ENCODE measurements at places on chromosomes 2 and 18.

GRCh38 chr2:215749092-215749957 lies 264.0 kb downstream of the MREG start:
- DNase-seq: no peak

DNA sequence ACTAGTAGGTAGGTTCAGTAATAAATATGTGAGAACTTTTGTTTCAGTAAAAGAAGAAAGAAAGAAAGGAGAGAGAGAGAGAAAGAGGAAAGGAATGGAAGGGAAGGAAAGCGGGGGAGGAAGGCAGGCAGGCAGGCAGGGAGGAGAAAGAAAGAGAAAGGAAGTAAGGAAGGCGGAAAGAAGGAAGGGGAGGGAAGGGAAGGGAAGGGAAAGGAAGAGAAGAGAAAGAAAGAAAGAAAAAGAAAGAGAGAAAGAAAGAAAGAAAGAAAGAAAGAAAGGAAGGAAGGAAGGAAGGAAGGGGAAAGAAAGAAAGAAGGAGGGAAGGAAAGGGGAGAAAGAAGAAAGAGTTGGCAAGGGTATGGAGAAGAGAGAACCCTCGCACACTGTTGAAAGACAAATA lies 67.6 kb downstream of the CD226 start:
- DNase-seq: no peak

DNA sequence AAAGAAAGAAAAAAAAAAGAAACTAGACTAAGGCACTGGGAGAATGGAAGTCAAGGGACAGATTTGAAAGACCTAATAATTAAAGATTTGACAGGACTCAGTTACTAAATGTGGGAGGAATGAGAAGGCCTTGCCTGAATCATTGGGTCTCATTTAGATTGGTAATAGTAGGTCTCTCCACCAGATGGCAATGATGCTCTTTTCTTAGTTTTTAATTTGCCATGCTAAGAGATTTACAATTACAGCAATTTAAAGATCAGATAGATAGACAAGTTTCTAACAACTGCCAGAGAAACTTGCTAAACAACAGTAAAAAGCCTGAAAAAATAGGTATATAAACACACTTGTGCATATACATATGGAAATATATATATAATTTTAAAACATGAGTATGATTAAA lies 153.0 kb downstream of the TMEM247 start:
- DNase-seq: peak; percentile 30

DNA sequence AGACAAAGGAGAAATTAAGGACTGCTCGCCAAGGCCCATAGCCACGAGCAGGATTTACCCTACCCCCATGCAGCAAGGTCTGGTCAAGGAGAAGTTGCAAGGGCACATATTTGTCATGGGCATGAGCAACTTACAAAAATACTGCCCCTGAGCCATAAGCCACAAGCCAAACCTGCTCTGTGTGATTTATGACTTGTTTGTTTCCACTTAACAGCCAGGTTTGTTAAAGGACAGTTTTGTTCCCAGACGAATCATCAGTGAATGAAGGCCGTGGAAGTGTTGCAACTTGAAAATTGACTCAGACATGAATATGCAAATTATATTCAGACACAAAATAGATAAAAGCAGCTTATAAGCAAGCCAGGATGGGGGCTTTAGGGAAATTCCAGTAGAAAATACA lies 31.3 kb upstream of the EVA1A start:
- no peak for DNase-seq

DNA sequence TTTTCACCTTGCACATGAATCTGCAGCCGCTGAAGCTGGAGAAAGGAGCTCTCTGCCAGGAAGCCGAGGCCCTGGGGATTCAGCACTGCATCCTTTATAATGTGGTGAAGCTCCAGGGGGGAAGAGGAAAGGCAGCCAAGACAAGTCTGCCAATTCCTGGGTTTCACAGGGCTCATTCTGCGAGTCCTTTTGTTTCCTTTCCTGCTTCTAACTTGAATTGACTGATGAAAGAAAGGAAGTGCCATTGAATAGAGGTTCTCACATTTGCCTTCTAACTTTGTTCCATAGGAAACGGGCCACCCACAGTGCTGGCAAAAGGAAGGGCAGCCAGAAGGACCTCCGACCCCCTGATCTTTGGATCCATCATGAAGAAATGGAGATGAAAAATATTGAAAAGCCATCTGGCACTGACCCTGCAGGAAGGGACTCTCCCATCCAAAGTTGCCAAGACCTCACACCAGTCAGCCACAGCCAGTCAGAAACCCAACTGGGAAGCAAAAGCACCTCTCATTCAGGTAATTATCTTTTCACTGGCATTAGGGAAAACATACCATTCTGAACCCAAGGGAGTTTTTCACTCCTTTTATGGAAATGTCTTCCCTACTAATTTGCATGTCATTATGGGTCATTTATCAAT lies 765.4 kb downstream of the MBD2 start:
- no peak for DNase-seq

DNA sequence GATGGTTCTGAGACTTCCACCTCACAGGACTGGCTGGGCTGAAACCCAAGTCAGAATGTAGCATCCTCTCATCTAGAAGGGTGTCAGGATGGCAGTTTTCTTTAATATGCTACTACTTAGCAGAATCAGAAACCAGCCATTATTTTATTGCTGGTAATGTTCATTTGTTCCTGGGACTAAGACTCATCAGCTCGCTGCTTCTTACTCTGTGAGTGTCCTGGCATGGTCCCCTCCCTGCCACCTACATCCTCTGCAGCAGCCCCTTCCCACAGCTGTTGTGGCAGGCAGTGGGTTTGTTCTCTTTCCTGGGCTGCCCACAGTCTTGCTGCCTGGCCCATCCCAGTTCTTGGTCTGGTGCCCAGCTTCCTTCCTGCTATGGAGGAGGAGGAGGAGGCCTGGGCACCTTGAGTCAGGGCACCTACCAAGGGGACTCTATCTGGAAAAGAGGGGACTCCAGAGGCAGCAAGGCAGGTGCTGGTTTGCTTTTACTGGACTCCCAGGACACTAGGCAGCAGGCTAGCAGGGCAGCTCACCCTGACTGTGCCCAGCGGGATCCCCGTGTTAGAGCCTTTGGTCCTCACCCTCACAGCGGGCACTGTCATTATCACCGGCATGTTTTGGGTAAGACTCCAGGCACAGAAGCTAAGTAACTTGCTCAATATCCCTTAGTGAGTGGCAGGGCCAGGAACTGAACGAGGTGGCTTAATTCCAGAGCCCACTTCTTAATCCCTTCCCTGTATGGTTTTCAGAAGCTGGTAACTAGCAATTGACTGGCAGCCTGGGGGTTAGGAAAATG lies 62.1 kb downstream of the LRRFIP1 start:
- DNase-seq: no peak

DNA sequence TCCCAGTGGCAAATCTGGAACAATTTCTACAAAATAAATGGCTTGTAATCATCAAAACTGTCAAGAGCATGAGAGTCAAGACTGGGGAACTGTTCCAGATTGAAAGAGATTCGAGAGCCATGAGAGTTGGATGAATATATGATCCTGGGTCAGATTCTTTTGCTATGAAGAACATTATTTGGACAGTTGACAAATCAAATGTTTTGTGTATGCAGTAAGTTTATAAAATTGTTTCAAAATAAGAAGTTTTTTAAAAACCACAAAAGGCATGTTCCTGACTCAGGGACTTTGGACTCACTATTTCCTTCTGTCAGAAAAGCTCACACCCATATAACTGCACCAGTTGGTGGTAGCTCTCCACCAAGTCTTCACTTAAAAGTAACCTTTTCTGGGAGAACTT lies 38.5 kb downstream of the ROCK2 start:
- DNase-seq: no peak

DNA sequence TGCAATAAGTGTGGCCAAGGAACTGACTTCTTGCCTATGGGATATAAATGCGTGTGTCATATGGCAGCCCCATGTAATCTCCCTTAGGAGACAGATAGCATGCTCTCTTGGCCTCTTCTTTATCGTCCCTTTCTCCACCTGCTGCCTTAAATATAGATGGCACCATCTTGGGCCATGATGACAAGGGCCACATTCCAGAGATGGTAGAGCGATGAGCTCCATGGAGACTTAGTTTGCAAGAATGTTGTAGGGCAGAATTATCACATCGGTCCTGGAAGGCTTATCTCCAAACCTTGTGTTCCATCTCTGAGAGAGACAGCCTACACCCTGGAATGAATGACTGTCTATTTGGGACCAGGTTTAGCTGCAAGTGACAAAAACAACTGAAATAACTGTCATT lies 536.7 kb downstream of the TNS1 start:
- DNase-seq: no peak

Measured in HAP-1 (cell line).